Chondrocyte (in vitro differentiated cells): ENCODE measurements at places on chromosomes 7 and 10. TPM values are rescaled to one million over a fixed set of nuclear protein-coding genes. Genes with fewer than 3 reads are reported as not detected.

The SLC18A3 gene
- not detected in 3 replicates for total RNA-seq

The LEP gene
- total RNA-seq = not detected in 3 replicates

The HABP2 gene
- not detected in 3 replicates for total RNA-seq

The TMEM236 gene
- total RNA-seq = 0.07 to 0.23 TPM (median 0.22 TPM) in 3 replicates

The UCN3 gene
- not detected in 3 replicates for total RNA-seq

The RUFY2 gene
- 19.8 to 22.3 TPM (median 20.2 TPM) in 3 replicates for total RNA-seq

The IL2RA gene
- not detected in 3 replicates for total RNA-seq

The COL26A1 gene
- total RNA-seq = 102 to 156 TPM (median 155 TPM) in 3 replicates

The AMPH gene
- total RNA-seq = 2.3 to 21.8 TPM (median 2.9 TPM) in 3 replicates

The CPVL gene
- total RNA-seq = 4.9 to 5.9 TPM (median 5.0 TPM) in 3 replicates
